ENCODE measurements at places on chromosomes 2 and 18.

- peak; percentile 94 for DNase-seq
Observed at GRCh38 chr2:31235504-31235902, 1.6 kb downstream of the EHD3 start.

DNA sequence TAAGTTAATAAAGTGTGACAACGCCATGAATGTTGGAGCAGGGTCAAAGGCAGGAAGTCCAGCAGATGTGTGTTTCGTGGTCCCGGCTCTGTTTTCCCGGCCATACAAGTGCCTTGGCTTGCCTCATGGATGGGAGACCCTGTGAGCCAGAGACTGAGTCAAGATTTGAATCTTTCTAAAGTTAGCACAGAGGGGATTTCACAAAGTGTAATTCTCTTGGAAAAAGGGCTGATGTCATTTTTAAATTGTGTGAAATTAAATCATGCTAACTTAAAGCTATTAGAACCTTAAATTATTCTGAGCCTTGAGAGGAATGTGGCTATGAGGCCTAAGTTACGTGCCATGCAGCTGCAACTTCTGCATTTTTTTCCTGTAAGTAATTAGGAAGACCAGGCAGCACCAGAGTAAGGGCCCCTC is 38.3 kb upstream of the RALBP1 start:
- DNase-seq = peak; percentile 72

GRCh38 chr2:66433945-66434678 is 813 bp upstream of the MEIS1 start:
- DNase-seq = peak; percentile 87

- DNase-seq = no peak
Observed at GRCh38 chr2:215847056-215847455, 166.3 kb downstream of the MREG start.

- DNase-seq = no peak
Observed at GRCh38 chr2:204109681-204110080, 173.1 kb downstream of the ICOS start.

- no peak for DNase-seq
Observed at GRCh38 chr2:132936791-132937190, 266.8 kb upstream of the LYPD1 start.

- DNase-seq = no peak
Observed at GRCh38 chr18:70418546-70419311, 129.9 kb downstream of the SOCS6 start.

GRCh38 chr2:238370823-238371372 is 50.6 kb downstream of the TRAF3IP1 start:
- DNase-seq = peak; percentile 79

GRCh38 chr18:51154431-51155063 is 42.9 kb downstream of the MEX3C start:
- no peak for DNase-seq

DNA sequence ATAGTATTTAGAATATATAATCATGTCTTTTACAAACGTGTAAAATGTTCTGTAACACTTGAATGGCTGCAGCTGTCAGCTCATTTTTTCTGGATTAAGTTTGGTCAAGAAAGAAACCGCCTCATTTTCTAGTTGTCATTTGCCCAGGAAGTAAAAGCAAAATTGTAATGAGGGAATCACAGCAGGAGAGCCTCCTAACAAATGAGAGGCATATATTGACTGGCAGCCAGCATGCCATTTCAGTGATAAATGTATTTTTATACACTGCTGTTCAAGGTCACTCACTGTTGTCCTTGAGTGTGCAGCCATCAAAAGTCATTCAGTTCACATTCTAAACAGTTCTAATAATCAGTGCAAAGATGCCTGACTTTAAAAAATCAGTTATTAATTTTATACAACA is 144.3 kb upstream of the BOD1L2 start:
- peak; percentile 39 for DNase-seq

GRCh38 chr2:73893764-73894474 is 1.1 kb downstream of the ACTG2 start:
- no peak for DNase-seq

GRCh38 chr2:196479350-196479749 is 160.2 kb upstream of the CCDC150 start:
- peak; percentile 93 for DNase-seq

Measured in EH (cell line).